LHCN-M2 (cell line): ENCODE measurements at places on chromosomes 12 and 14.

DNA sequence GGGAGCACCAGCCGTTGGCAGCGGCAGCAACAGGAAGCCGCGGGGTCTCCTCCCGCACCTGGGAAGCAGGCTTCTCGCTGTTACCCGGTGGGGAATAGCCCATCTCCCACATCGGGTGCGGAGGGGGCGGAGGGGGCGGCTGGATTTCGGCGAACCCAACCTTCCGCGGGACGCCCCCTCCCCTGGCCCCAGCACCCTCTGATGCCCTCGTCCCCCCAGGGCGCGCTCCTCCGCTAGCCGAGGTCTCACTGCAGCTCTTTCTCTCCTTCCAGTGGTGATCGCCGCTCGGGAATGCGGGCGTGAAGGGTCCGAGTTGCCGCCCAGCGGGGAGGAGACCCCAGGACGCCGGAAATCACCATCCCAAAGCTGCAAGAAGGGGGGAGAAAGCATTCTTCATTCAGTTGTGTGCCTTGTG lies 303 bp downstream of the SAMD4A start:
- DNase-seq, result no peak

GRCh38 chr12:127760996-127761395 lies 506.0 kb upstream of the TMEM132C start:
- DNase-seq, result no peak

DNA sequence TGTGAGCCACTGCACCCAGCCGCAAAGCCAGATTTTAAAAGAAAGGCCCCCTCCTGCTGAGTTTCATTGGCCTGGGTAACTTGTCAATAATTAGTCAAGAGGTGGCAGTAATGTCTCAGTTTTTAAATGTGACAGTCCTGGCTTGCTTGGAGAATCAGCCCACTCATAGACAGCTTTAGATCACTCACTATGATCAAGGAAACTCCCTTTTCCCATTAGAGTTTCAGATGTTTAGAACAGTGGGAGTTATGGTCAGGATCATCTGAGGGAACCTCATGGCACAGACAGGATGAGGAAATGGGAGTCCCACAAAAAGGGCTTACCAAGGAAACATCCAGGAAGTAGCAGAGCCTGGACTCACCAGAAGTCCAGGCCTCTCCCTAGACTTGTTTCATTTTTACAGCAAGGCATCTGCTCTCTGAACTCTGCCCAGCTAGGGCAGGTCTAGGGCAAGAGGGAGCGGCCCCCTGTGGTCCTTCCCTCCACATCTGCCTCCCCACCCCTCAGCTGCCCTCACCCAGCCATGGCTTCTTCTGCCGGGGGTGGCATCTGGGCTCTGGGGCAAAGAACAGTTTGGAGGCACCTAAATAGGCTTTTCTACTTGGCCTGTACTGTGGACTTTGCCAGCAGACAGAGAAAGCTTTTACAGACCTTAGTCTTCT lies 11.2 kb downstream of the BCL2L14 start:
- peak; percentile 52 for DNase-seq

DNA sequence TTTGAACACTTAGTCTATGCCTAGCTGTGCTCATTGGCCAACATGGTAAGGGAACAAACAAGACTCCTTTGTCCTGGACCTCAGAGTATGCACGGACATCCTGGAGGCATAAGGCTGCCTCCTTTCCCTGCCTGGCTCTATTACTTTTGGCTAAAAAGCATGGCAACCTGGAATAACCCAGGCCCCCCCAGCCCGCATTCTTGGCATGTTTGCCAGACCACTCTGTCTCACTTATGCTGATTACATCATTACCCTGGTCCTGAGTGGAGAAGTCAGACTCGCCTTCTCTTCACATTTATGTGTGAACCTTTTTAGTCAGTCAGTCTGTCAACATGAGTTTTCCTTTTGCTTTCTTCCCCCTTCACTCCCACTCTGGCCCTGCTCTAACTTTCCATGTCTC lies 58.0 kb upstream of the ELK3 start:
- peak; percentile 57 for DNase-seq

GRCh38 chr14:54577977-54578376 lies 11.0 kb downstream of the SAMD4A start:
- peak; percentile 45 for DNase-seq

DNA sequence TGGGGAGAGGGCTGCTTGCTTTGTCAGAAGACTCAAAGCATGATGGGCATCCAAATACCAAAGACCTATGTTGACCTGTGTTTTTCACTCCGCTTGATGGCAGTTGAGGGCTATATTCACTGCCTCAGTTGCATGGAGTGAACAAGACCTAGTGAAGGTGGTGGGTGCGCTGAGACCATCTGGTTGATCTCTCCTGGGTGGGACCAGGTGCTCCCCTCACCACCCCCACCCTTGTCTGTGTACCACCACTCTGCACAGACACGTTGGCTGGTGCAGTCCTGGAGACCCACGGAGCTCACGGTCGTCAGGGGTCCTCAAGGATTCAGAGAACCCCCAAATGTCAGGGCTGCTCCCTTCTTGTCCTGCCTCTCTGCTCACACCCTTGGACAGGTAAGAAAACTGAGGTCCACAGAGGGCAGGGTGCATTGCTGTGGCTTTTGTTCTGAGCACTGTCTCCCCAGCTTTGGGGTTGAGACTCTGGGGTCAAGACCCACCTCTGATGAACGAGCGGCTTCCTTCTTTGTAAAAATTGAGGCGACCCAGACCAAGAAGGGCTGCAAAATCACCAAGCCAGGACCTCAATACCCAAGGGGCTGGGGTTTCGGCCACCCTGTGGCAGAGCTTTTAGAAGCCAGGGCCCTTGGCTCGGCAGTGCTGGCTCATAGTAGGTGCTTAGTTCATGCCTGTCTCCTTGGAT lies 166.3 kb upstream of the RTL1 start:
- DNase-seq, result no peak

- peak; percentile 53 for DNase-seq
Measured at GRCh38 chr12:95784286-95784685, 6.3 kb downstream of the NTN4 start.

GRCh38 chr12:89334548-89335169 lies 17.6 kb downstream of the DUSP6 start:
- no peak for DNase-seq

DNA sequence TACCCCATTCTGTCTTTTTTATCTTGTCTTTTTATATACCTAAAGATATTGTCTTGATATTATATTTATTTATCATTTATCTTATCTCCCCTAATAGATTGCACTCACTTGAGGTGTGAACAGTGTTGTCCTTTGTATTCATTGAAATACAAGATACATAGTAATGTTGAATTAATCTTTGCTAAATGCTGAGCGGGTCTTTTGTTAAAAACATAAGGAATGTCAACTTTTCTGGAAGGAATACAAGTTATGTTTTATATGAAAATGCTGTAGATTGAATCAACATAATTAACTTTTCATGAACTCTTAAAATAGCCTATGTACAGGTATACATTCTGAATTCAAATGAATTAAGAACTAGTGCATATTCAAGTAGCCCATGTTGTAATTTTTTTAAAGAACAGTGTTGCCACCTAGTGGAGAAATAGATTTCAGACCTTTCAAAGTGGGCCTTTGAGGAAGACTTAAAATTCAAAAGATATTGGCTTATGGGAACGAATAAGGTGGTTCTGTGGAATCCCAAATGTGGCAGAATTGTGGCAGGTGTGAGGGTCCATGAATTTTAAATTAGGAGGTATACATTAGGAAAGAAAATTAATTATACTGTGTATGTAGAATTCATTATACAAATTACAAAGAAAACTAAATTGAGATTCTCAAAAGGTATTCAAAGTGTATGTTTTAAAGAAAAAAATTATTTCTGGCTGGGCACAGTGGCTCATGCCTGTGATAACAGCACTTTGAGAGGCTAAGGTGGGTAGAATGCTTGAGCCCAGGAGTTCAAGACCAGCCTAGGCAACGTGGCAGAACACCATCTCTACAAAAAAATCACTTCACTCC lies 19.1 kb downstream of the BBOF1 start:
- DNase-seq, result peak; percentile 55

DNA sequence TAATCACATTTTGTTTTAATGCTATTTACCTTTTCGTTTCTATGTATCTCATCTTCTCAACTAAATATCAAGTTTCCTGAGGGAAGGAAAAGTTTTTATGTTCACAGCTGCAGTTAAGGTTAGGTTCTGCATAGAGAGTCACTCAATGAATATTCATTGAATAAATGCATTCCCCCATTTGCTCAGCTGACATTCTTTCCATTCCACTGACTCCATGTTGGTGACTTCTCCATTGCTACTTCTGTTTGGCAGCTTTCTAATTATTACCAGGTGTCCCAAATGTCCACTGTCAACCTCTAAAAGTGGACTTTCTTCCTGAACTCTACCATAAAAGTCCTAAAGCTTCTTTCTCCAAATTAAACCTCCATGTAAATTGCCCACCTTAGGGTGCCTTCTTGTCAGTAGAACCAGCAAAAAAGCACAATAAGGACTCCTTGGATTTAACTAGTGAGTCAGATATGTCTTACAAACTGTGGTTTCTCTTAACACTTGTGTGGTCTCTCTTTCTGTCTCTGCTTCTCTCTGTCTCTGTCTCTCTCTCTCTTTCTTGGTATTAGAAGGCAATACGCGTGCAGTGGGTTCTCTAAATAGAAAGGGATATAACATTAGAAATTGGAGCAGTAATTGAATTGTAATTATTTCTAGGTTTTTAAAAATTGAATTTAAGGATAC lies 85.9 kb downstream of the TMEM117 start:
- DNase-seq, result peak; percentile 17

GRCh38 chr14:55276736-55277135 lies 5.5 kb downstream of the FBXO34 start:
- no peak for DNase-seq

DNA sequence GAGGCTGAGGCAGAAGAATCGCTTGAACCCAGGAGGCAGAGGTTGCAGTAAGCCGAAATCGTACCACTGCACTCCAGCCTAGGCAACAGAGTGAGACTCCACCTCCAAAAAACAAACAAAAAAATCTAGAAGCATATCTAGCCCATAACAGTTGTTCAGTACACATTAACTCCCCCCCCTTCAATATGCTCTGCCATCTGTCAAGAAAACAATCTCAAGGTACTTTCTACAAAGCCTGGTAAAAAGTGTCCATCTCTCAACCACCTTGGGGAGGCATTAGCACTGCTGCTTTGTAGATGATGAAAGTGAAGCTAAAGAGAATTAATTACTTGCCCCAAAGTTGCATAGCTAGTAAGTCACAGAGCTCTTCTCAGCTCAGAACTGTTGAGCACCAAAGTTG lies 24.9 kb downstream of the LGALS3 start:
- DNase-seq, result no peak

- no peak for DNase-seq
Measured at GRCh38 chr14:31027847-31028246, 1.7 kb upstream of the STRN3 start.

- no peak for DNase-seq
Measured at GRCh38 chr14:87567618-87568295, 425.2 kb downstream of the GALC start.

- no peak for DNase-seq
Measured at GRCh38 chr14:43172899-43173548, 1334.1 kb downstream of the FSCB start.

- peak; percentile 73 for DNase-seq
Measured at GRCh38 chr14:25150401-25150800, 100.5 kb upstream of the STXBP6 start.

DNA sequence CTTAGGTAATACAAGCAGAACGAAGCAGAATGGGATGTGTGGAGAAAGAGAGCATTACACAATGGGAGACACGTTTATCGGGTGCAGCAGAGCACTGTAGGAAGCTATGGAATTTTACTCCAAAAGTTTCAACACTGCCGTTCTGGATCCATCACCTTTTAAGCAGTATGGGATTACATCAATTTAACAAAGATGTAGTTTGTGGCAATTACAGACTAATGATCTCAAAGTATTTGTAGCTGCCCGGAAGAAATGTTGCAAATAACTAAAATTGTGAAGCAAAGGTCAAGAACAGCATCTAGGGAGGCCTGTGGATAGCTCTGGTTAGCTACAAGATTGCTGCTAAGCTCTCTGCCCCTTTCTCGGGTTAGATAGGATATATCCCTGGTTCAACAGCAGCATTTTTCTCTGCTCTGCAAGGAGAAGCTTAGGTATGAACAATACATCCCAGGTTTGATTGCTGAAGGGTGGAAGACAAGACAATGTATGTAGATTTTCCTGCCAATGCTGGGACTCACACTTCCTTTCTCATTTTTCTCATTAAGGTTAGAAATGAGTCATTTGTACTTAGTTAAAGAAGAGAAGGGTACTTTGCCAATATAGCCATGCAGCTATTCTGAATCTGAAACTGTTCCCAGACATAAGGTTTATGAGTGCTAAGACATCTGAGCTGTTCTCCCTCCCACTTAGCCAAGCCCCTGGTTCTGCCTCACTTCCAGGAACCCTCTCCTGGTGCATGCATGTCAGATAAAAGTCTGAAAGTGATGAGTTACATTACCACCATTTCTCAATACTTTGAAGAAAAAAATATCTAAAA lies 75.0 kb upstream of the HIF1A start:
- peak; percentile 91 for DNase-seq

GRCh38 chr12:121849665-121850064 lies 9.0 kb downstream of the HPD start:
- DNase-seq, result no peak

GRCh38 chr12:59858508-59859170 lies 262.8 kb downstream of the SLC16A7 start:
- no peak for DNase-seq

- peak; percentile 5 for DNase-seq
Measured at GRCh38 chr12:77648716-77649115, 182.0 kb upstream of the NAV3 start.

DNA sequence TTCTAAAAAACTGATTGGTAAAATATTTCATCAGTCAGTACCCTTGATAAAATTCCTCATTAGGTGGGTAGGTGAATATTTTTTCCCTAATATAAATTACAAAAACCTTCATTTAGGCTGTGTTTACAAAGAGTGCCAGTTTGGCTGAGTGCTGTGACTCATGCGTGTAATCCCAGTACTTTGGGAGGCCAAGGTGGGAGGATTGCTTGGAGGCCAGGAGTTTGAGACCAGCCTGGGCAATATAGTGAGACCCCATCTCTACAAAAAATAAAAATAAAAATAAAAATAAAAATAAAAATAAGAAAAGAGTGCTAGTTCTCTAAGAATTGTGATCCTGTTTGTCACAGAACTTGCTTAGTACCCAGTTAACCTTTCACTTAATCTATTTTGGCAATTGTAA lies 398.4 kb upstream of the RGS6 start:
- no peak for DNase-seq

DNA sequence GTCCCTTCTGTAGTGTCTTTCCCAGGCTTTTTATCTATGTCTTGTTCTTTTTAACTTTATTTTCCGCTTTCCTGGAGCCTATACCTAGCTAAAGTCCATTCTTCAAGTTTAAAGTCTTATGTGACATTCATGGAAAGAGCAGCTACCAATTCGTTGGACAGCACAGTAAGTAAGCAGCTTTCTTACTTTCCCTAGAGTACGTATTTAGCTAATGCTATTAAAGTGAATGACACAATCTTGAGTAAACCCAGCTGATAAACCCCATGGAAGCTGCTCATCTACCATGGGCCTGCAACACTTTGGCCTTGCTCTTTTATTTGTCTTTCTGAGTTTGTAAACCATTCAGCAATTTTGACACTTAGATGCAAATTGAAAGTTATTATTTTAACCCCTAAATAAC lies 30.0 kb downstream of the ALX1 start:
- DNase-seq, result no peak
